Activated CD8-positive, alpha-beta memory T cell treated with anti-CD3 and anti-CD28 coated beads, Interleukin-2, amount 50 U/mL, for 4 hours (primary cell): ENCODE measurements at places on chromosomes 3 and 15.

DNA sequence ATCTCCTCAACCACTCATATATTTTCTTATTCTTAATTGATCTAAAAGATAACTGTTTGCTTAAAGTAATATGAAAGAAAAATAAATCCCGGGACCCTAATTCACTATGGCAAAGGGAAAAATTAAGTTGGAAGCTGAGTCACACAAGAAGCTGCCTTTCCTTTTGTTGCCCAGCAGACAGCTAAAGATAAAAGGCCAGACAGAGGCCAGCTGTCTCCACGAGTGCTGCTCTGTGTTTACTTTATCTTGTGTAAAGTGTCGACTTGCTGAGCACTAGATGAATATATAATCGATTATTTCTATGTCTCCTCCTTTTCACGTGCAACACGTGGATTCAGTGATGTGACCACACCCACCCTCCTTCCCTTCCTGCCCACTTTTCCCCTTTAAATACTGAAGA, 52.8 kb upstream of the NSMCE3 start:
- DNase-seq: no peak

- DNase-seq: no peak
Measured at GRCh38 chr3:8755564-8756237, 13.7 kb downstream of the OXTR start.

GRCh38 chr3:107976202-107976800, 114.5 kb downstream of the CD47 start:
- no peak for DNase-seq

- DNase-seq: no peak
Measured at GRCh38 chr15:67013696-67014095, 51.7 kb upstream of the SMAD3 start.

- DNase-seq: no peak
Measured at GRCh38 chr3:43810797-43811196, 120.1 kb downstream of the ABHD5 start.

DNA sequence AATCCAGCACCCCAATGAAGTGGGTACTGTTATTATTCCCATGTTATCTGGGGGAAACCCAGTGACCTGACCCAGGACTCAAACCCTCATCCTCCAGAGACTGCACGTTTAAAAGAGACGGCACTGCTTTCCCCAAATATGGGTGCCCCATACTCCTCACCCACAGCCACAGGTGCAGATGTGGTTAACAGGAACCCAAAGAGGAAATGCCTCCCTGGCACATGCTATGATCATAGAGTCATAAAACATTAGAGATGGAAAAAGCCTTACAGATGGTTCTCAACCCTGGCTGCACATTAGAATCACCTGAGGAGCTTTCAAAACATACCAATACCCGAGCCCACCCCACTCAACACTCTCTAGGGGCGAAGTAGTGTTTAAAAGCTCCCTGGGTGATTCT, 111.5 kb downstream of the SEMA5B start:
- DNase-seq: no peak

GRCh38 chr3:73580343-73580742, 44.4 kb downstream of the PDZRN3 start:
- no peak for DNase-seq

GRCh38 chr3:8365541-8365940, 136.1 kb upstream of the LMCD1 start:
- no peak for DNase-seq

- no peak for DNase-seq
Measured at GRCh38 chr15:52787123-52787503, 3.0 kb downstream of the ONECUT1 start.

DNA sequence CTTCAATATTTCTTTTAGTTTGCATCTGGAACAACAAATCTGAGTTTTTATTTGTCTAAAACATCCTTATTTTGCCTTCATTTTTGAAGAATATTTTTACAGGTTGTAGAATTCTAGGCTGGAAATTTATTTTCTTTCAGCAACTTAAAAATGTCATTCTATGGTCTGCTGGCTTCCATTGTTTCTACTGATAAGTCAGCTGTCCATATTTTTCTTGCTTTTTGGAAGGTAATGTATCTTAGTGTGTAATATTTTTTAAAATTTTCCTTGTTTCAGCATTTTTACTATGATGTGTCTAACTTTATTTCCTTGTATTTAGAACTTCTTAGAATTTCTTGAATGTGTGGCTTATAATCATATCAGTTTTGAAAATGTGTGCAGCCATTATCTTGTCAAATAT, 37.0 kb downstream of the SEMA6D start:
- DNase-seq: no peak

DNA sequence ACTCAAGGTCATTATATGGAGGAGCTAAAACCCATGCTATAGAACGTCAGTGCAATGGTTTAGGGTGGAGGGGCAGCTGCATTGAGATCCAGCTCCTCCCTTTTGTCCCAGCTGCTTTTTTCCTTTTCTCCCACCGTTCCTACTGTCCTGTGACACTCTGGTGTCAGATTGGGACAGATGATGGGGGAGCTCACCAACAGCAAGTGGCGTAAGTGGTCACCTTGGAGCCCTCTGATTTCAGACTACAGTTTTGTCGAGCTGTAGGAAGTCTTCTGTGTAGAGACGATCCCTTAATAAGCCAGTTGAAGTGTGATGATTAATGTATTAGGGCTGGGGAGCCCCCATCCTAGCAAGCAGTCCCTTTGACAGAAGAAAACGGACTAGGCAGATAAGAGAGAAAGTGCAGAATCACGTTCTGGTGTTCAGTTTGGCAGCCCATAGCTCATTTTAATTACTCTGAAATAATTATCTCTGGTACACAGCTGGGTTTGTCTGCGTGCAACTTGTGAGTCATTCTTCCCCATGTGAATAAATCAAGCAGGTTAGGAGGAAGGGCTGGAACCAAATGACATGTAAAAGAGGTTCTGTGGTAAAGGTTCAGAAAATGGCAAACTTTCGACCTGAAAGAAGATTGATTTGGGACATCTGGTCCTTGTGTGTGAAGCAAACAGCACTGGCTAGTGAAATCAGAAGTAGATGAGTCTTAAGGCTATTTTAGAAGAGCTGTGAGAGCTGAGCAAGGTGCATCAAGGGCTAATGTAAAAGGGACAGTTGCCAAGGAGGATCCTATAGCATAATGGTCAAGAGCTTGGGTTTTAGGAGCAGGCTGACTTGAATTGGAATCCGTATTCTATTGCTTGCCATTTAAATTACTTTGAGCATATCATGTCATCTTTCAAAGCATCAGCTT, 241.4 kb downstream of the EDEM1 start:
- no peak for DNase-seq

- no peak for DNase-seq
Measured at GRCh38 chr3:34758630-34759261, 880.6 kb upstream of the ARPP21 start.

DNA sequence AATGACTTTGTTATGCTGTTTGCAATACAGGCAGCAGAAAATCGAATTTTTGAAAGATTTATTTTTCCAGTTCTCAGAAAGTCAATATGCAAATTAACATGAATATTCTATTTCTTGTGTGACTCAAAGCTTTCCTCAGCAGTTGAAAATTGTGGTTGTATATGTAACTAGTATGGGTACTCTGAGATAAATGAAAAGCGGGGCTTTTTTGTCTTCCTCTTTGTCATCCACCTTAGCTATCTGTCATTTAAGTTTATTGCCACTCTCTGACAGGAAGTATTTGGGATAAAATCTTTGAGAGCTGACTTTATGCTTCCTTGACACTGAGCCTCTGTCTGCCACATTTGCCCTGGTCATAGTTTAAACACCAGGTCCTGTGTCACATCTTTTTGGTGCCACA, 91.5 kb downstream of the ATG7 start:
- no peak for DNase-seq

- DNase-seq: no peak
Measured at GRCh38 chr15:71224024-71224423, 108.8 kb downstream of the THSD4 start.

- DNase-seq: no peak
Measured at GRCh38 chr15:59549301-59550185, 62.0 kb upstream of the GCNT3 start.

DNA sequence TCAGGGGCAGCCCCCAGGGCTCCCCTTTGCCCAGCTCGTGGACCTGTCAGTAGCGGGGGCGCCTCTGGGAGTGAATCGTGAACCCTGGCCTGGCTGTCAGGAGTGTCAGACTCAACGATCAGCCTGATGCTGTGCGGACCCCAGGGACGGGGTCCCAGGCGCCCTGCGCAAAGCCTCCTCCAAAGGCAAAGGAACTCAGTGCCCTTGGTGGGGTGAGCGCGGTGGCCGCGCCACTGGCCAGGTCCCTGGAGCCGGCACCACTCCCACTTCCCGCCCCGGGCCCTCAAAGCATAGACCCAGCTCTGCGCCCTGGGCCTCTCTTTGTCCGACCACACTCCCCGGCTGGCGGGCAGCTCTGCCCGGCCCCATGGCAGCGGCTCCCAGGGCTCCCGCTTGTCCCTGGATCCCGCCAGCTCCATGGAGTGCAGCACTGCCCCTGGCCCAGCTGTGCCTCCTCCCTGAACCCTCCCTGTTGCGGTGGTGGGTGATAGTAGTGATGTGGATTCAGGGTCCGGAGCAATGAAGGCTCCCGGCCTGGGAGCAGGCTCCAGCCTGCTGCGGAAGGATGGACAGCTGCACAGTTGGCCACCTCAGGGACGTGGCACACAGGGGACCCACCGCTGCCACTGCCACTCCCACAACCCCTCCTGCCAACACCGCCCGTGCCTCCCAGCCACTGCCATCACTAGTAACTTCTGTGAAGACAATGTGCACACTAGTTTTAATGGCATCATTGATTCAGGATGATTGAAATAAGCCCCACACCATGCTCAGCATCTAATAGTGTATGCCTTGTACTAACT, 263.8 kb downstream of the ZBBX start:
- no peak for DNase-seq

- no peak for DNase-seq
Measured at GRCh38 chr15:90618330-90619125, 88.8 kb downstream of the CRTC3 start.

- no peak for DNase-seq
Measured at GRCh38 chr3:120841264-120841663, 66.7 kb upstream of the STXBP5L start.

DNA sequence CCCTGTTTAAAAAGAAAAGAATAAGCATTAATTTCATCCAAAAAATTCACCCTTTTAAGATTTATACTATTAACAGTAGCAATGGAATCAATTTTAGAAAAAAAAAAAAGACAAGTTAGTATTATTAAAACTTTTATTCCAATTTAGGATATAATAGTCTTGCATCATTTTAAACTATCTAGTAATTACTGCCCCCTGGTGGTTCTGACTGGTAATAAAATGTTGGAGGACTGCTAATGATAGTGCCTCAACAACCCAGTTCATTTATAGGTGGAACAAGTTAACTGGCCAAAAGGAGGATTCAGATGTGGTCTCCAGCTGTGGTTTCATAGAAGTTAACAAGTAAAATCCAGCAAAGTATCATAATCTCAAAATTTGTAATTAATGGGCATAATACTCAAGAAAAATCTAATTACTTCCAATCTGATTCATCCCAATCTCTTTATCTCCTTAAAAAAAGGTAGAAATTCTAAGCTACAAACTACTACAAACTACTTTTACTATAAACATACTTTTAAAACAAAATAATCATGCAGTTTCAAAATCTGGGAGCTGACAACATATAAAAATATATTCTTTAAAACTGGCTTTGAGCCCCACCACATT, 30.7 kb upstream of the WDR49 start:
- DNase-seq: peak; percentile 35

GRCh38 chr3:107271787-107272387, 105.4 kb upstream of the CCDC54 start:
- no peak for DNase-seq

DNA sequence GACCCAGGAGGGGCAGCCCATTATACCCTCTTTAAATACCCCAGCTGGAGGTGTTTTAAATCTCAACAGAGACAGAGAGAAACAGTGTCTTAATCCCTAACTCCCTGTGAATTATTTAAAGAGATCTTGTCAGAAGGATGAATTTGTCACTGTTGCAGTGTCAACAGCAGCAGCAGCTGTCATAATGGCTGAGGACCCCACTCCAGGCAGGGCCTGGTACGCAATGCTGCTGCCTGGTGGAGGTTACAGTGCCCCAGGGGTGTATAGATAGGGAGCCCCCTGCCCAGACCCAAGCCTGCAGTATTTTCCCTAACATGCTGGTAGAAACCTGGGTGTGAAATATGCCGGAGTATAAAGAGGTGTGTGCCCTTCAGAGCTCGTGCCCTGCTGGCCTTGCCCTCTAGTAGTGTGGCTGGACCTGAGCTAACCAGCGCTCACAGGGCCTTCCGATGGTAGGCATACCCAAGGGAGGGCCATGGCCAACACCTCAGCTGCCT, 143.0 kb downstream of the EPHB1 start:
- DNase-seq: no peak

DNA sequence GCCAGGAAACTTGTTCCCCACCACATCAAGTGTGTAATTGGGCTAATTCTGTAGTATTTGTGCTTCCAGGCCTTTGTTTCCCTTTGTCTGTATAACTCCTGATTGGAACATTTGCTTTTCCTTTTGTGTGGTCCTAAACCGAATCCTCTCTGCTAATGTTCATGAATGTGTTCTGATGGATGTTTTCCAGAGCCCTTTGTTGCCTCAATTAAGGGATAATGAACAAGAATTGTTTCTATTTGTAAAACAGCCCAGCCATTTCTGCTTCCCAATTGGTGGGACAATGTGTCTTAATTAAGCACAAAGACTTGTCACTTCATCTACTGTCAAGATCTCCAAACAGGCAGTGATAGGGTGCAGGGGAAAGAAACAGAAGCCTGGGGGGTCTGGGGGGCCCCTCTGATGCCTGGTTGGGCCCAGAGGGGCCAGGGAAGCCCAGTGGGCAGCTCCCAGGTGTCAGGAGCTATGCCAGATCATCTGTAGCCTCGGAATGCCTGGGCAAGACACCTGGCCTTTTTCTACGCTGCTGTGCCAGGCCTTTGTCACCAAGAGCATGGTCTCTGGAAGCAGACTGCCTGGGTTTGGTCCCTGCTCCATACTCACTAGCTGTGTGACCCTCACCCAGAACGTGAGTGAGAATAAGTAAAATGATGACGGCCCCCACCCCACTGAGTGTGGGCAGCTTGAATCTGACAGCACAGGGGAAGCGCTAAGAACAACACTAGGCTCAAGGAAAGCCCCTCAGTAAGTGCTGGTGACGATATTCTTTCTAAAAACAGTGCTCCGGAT, 116.6 kb upstream of the PRR20G start:
- DNase-seq: no peak

- DNase-seq: no peak
Measured at GRCh38 chr3:106161246-106161645, 292.4 kb upstream of the CBLB start.

- DNase-seq: no peak
Measured at GRCh38 chr3:165513715-165514701, 317.8 kb upstream of the SLITRK3 start.

DNA sequence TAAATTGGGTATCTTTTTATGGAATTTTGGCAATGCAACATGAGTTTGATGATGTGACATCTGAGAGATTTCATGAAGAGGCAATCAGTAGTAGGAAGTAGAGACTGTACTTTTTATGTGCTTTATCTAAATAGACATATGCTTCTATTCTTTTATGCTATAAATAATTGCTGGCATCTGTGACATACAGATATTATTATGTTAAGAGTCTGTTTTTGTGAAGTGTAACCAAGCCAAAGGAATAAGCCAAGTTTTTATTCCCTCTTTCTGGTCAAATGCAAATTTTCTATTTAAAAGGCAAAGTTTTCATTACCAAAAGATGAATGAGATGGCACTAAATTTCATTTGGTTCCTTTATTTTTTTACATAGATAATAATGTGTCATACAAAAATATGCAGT, 32.4 kb downstream of the PYDC2 start:
- DNase-seq: no peak
